Hippocampal formation (tissue), 2 donors: ENCODE measurements at places on chromosomes 12 and 14.

GRCh38 chr14:94381149-94382030 is 7.0 kb downstream of the SERPINA1 start:
- DNase-seq: no peak

DNA sequence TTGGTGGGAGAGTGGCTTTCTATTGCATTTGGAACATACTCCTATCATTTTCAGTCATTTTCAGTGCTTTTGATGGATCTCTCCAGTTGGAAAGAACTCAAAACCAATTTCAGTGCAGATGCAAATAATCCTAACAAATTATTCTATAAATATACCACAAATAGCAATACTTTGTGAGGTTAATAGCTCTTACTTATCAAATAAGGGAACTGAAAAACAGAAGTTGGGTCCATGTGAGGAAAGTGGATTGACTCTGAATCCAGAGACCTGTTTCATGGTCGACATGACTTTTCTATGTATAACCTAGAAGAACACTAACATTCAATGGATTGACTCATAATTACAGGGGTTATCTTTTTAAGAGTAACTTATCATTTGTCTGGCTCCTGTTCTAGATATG is 248.6 kb downstream of the EGLN3 start:
- DNase-seq: no peak

DNA sequence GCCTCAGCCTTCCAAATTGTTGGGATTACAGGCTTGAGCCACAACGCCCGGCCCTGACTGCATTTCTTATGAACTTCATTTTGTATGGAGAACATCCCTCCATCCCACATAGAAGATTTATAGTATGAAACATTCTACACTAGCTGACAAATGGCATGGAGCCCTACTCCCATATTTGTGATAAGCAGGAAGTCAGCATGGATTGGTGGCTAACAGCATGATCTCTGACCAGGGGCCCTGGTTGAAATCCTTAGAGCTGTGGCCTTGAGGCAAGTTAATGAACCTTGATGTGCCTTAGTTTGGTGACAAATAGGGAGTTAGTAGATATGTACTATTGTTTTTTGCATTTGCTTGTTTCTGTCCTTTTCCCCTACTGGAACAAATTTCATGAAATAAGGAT is 12.3 kb downstream of the IFI27L1 start:
- DNase-seq: no peak

GRCh38 chr14:76651410-76652055 is 109.7 kb upstream of the VASH1 start:
- no peak for DNase-seq

DNA sequence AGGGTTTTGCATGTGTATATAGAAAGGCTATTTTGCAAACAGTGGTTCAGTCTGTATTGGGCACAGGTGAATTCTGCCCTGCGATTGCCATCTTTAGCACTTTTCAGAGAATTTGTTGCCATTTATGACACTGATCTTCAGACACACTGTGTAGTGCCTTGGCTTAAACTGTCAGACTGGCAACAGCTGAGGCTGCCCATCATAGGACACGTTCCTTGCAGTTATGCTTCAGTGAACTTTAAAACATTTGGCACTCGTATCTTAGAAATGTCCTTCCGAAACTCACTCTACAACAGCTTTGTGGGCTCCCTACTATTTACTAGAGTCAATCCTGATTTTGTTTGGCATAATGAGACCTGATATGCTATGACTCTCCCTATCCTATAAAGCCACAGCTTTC is 29.1 kb downstream of the AP5M1 start:
- DNase-seq: no peak

DNA sequence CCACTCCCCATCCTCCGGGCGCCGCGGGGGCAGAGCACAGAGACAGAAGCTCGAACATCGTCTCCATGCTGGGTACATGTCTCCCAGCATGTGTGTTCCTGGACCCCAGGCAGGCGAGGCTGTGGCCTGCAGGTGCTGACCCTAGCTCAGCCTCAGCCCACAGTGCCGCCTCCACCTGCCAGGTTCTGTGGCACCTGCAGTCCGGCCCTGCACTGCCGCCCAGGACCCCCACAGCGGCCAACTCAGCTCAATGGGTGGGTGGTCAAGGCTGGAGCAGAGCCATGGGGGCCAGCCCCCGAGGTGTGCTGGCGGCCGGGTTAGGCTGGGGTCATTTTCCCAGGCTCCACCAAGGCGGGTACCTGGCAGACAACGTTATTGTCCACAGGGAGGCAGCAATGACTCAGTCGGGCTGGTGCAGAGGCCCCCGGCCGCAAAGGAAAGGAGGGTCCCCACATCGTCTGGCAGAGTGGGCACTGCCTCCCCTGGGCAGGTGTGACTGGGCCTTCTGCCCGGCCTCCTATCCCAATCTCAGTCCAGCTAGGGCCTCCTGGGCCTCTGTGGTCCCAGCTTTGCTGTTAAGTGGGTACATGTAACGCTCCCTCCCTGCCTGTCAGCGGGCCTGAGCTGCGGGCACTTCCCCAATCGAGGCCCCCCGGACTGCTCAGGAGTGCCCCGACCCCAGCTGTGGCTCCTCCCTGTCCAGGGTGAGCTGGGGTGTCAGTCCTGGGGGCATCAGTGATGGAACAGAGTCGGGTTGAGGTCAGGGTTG is 20.2 kb upstream of the NUDT14 start:
- DNase-seq: no peak

- no peak for DNase-seq
Measured at GRCh38 chr14:63745858-63746425, 18.1 kb upstream of the SGPP1 start.

- DNase-seq: no peak
Measured at GRCh38 chr14:25150934-25151790, 101.2 kb upstream of the STXBP6 start.

DNA sequence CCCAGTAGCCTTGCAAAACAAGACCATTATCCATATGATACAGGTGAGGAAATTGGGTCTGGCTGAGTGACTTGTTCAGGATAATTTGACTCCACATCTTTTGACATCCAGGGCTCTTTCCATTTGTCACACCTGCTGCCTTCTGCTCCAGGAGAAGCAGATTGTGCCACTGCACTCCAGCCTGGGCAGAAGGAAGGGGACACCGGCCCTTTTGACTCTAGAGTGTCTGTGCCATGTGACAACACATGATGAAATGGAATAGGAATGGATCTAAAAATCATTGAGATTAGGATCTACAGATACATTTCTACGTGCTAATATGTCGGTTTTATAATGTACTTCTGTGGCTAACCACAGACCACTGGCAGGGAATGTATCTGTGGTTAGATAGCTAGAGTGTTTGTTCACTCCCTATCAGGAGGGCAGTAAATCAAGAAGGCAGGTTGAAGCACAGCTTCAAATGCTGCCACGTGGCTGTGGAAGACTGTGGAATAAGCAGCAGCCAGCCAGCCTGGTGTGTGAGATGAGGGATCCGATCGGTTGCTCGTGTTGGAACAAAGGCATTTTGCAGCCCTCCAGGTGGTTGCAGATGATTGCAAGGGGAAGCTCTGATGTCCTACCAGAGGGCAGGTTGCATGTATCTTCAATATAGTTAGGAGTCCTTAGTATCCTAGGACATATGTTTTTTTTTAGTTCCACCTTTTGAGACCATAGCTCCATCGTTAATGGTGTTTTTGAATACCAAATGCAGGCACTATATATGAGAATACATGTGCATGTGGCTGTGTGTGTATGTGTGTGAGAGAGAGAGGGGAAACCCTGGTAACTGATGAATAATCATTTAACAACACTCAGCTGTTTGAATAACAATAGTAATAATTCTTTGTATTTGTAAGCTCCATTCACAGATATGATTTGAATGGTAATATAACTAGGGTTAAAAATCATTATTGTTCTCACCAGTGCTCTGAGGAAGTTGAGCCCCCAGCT is 28.6 kb downstream of the EML1 start:
- DNase-seq: no peak

DNA sequence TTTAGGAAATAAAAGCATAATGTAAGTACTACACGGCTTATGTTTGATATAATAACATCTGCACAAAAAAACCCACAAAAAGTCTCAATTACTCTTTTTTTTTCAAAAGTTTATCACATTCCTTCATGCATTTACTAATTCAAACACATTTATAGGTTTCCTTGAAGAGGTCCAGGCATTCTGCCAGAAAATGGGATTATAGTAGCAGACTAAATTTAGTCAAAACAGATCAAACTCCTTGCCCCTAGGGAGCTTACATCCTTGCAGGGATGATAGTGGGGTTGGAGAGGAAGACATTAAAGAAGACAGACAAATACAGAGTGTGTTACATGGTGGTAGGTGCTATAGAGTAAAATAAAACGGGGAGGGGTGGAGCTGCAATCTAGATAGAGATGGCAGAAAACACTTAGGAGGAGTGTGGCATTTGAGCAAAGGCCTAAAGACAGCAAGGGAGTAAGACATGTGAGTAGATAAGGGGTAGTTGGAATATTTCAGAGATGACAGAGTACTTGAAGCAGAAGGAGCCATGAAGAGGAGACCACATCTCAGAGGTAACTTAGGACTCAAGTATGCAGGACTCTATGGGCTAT is 266.9 kb downstream of the PPFIA2 start:
- DNase-seq: no peak

- no peak for DNase-seq
Measured at GRCh38 chr12:67915335-67915851, 73.9 kb upstream of the IFNG-AS1 start.

DNA sequence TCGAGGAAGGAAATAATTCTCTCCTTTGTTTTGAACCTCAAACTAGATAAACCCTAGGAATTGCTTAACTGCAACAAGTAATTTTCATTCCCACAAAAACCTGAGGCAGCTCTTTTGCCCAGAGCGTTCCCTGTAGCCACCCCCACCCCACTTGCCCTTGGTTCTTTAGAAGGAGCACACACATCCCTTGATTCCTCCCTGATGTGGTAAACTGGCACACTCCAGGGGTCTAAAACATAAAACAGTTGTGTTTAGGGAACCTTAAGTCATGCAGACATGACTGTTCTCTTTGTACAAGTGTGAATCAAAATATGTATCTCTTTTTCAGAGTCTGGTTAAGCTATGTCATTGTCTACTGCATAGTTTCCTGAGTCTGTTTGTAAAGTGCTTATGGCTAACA is 14.0 kb downstream of the MAPK1IP1L start:
- DNase-seq: no peak

GRCh38 chr12:28191051-28192048 is 1.1 kb downstream of the CCDC91 start:
- DNase-seq: no peak

GRCh38 chr14:91877376-91877915 is 10.1 kb upstream of the TC2N start:
- DNase-seq: no peak

GRCh38 chr12:58629376-58629775 is 290.9 kb downstream of the LRIG3 start:
- no peak for DNase-seq

DNA sequence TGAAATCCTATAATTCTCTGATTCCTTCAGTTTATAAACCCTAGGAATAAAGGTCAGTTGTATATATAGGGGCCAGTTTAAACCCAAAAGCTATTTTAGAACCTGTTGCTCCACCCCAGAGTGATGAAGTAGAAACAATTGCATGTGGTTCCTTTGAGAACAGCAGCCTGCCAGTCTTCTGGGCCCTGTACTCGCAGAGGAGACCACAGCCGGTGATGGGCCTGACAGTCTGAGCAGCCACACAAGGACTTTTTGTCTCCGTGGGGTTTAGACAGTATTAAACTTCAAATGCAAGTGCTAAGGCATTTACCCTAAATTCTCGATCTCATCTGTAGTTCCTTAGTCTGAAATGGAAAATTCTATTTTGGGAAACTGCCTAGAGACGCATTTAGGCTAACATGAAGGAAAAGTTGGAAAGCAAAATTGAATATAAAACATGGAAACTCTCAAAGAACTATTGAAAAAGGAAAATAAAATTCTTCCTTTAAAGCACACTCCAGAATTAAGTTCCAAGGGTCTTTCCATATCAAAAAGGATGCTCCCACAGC is 80.6 kb downstream of the PRICKLE1 start:
- DNase-seq: no peak

- no peak for DNase-seq
Measured at GRCh38 chr14:99790978-99791376, 2.2 kb upstream of the EML1 start.

GRCh38 chr12:1350055-1350933 is 244.1 kb downstream of the FBXL14 start:
- no peak for DNase-seq

- DNase-seq: no peak
Measured at GRCh38 chr14:37466623-37467088, 128.4 kb downstream of the FOXA1 start.

DNA sequence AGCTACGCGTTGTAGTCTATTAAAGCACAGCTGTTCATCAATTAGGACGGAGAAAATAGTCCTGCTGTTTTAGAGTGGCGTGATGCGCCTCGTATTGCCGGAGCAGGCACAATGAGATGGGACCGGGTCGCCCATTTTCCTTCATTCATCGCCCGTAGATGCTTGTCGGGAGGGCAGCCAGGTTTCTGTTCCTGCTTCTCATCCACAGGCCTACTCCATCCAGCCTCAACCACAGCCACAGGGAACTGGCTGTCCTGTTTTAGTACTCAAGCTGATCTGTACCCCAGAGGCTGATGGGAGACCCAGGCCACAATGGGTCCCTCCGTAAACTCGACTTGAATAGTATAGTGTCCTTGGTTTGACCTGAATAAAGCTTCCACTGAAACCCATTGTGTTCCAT is 264.0 kb downstream of the VRK1 start:
- peak; percentile 36 for DNase-seq

DNA sequence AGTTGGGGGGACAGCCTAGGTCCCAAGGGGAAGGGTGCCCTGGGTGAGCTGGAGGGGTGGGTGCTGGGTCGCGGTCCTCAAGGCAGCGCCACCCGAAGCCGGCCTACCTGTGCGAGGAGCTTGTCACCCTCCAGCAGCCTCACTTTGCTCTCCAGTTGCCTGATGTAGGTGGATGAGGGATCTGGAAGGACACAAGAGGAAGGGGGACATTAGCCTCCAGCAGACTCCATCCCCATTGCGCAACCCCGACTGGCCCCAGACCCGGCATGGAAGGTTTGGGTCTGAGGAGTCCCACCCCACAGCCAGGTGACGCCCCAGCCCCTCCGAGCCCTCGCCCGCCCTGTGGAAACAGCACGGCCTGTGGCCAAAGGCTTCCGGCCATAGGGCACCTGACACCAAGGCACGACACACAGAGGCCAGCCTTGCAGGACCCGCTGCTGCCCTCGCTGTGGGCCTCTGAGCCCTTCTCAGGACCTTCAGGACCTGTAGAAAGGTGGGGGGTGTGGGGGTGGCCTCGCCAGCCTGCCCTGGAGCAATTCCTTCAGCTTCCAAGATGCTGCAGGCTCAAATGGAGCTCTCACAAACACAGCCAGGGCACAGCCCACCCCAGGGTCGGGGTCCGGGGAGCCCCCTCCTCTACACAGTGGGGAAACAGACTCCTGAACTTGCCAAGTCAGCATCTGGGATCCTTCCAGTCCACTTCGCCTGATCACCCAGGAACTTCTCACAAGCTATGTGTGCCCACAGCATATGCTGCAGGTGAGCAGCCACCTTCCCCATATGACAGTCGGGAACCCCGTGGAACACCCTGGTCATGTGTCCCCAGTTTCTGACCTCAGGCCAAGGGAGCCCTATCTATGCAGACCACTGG is 54.9 kb downstream of the CCNK start:
- DNase-seq: no peak
